ENCODE measurements at places on chromosomes 2 and 18.

DNA sequence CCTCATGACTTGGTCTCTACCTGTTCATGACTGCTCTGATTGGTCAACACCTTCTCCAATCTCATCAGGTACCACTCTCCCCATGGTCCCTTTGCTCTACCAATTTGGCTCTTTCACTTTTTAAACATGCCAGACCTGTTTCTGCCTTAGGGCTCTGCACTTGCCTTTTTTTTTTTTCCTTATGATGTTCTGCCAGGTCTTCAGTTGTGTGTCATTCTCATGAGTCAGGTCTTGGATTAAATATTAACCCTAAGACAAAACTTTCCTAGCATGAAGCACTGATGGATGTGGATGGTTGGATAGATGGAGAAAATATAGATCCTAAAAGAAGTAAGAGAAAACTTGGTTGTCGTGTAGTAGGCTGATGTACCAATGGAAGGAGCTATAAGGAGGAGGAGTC is 219.3 kb downstream of the TTC32 start:
- no peak for DNase-seq

GRCh38 chr2:12168791-12169388 is 422.5 kb downstream of the LPIN1 start:
- DNase-seq = peak; percentile 73

- no peak for DNase-seq
Observed at GRCh38 chr2:179412112-179412511, 147.5 kb upstream of the SESTD1 start.

DNA sequence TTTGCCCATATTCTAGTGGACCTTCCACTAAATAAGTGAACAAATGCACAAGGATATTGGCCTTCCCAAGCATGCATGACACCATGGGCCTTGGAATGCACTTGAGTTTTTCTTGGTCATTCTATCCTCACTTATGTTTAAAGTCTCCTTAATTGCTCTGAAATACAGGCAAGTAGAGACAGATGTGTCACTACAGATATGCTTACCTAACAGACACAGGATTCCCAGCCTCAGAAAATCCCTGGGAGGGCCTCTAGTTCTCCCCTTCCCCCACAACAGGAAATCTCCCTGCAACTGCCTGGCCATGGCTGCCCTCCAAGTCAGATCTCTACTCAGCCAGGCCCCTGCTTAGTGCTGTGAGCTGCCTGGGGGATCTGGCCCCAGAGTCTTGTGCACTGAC is 445.2 kb downstream of the IRS1 start:
- no peak for DNase-seq

DNA sequence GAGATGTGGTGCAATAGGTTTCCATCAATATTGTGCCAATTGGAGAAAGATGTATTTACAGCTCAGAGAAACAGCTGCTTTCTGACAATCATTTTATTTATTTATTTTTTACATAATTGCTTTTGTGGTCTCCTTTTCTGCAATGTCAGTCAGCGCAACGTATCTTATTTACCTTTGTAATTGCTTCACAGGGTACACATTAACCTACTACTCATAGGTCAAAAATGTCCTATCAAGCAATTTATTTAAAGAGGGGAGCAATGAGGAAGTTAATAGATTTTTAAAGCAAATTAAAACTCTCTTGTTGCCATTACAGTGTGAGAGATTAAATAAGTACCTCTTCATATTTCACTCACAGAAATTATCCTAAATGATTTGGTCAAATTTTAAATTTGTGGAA is 291.0 kb downstream of the CALCRL start:
- no peak for DNase-seq

- DNase-seq = no peak
Observed at GRCh38 chr2:166494140-166494624, at the start of gene SCN7A. Gene SCN7A, minus strand, starts transcription at chr2:166494249. Its CDS starts 16,553 bp downstream, at chr2:166477696.

DNA sequence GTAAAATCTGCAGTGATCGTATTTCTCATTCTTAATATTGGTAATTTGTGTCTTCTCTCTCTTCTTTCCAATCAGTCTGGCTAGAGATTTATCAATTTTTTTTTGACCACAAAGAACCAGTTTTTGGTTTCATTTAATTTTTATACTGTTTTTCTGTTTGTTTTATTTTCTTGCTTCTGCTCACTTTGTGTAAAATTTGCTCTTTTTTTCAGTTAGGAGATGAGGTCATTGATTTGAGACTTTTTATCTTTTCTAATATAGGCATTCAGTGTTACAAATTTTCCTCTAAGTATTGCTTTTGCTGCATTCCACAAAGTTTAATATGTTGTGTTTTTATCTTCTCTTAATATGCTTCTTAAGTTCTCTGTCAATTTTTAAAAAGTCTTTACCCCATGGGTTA is 160.5 kb downstream of the TPGS2 start:
- no peak for DNase-seq

DNA sequence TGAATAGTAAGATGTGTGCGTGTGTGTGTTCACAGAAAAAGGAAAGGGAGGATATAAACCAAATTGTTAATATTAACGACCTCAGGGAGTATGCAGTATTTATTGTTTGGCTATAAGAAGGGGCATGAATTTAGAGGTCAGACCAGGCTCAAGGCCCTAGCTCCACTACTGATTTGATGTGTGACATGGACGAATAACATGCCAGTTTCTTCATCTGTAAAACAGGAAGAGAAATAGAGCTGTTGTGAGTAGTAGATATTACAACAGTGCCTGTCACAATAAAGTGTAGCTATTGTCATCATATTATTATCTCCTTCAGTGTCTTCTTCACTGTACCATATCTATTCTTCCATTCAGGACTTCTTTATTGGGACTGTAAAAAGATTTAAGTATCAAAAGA is 4.1 kb upstream of the MAT2A start:
- DNase-seq = no peak

DNA sequence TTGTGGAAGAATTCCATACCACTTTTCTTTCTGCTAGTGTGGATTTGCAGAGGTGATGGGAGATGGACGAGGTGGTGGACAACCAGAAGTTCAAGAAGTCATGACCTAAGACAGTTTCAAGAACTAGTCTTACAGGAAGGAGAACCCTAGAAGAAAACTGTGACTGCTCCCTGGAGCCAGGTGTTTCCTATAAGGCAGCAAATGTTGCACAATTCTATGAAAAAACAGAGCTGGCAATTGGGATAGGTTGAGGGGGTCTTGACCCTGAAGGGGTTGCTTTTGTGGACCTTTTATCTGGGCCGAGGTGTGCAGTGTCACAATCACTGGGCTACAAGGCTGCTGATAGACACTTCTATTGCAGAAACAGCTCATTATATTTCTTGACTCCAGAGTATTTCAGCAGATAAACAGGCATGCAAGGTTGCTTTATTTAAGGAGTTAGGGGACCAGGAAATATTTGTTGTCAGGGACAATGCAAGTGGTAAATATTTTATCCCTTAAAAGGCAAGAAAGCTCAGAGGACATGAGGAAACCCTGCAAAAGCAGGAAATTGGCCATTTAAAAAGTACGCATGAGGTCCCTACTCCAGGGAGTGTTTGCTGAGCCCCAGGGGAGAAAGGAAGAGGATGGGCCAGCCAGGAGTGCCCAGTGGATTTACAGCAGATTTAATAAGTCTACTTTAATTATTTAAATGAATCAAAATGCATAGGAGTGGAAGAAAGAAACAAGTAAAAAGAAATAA is 22.9 kb downstream of the APCDD1 start:
- no peak for DNase-seq

- DNase-seq = no peak
Observed at GRCh38 chr2:226673314-226673723, 126.3 kb downstream of the IRS1 start.

DNA sequence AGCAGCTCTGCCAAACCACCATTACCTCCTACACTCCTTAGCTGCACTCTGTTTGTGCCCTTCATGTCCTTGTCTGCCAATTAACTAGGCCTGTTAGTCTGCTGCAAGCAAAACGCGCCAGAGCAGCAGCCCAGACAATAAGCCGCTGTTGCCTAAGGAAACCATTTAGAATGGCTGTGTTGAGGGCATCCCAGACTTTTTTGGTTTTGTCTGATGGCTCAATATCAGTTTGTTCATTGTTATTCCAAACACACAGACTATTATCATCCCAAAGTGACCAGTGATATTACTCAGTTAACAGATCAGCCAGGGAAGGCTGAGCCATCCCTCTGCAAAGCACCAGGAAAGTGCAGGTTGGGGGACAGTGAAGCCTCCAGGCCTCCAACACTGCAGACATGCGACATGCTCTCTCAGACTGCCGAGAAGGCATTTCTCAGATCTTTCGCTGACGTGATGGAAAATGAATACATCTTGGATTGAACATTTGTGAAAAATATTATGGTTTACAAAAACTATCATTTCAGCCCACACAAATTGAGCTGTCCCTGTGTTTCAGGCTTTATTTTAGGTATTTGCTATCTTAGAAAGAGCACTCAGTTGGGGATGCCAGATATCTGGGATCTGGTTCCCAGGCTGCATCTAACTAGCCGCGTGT is 182.0 kb upstream of the HNRNPA3 start:
- DNase-seq = no peak

GRCh38 chr18:11850821-11851145 is 430 bp upstream of the CHMP1B start:
- DNase-seq = peak; percentile 75

GRCh38 chr18:34913837-34914661 is 127.2 kb upstream of the MAPRE2 start:
- peak; percentile 72 for DNase-seq

- no peak for DNase-seq
Observed at GRCh38 chr2:231286964-231287363, 88.5 kb downstream of the ARMC9 start.

- no peak for DNase-seq
Observed at GRCh38 chr2:71353248-71353647, 21.7 kb downstream of the ZNF638 start.

DNA sequence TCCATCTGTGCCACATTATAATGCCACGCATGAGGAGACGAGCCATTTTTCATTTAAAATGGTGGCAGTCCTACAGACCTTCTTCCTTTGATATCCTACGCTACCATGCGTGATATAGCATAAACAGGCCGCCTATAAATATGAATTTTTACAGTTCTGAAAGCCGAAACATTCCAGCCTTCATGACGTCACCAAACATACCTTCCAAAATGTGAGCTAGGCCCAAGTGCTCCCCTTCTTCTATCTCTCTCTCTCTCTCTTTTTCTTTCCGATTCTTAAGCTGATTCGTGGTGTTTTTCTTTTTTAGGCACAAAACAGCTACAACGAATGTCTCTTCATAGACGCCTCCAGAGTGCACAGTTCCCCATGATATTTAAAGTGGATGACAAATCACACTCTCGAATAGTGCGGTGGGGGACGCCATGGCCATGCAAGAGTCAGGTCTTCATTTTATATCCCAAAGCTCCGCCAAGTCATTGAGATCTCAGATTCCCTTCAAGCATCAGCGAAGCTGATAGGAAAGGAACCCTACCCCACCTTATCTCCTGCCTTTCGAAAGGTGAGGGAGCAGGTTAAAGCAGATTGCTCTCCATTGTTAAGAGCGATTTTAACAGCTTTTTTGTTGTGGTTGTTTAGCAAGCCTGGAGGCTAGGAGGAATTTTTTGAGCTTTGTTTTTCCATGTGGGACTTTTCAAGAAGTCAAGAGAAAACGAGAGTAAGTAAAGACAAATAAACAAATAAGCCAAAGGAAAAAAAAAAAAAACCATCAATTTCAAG is 436.3 kb downstream of the CMPK2 start:
- no peak for DNase-seq

DNA sequence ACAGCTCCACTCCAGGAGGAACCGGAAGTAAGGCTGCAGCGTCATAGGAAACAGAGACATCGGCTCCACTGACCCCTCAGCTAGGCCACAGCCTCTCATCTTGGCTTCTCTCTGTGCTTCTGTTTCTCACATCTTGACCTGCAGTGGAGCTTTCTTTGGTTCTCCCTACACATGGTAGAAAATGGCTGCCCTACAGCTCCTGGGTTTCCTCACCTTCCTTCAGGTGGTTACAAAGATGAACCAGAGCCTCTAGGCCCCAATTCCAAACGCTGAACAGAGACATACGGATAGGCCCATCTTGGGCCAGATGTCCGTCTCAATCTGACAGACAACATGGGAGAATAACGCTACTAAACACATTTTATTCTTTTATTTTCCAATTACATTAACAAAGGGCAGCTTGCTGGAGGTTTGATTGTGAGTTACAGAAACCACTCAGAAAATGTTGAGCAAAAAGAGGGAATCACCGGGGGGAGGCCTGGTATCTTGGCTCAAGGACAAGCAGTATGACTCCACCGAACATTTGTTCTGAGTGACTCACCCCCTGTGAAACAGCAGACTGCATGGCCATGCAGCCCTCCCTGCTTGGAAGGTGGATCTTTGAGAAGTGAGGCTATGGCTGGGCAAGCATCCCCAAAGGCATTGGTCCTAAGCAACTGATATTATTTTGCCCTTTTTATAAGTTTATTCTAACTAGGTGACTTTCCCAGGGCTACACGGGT is 303.5 kb downstream of the CDCA7 start:
- DNase-seq = peak; percentile 35

- DNase-seq = no peak
Observed at GRCh38 chr2:20182241-20182931, 42.5 kb downstream of the SDC1 start.

DNA sequence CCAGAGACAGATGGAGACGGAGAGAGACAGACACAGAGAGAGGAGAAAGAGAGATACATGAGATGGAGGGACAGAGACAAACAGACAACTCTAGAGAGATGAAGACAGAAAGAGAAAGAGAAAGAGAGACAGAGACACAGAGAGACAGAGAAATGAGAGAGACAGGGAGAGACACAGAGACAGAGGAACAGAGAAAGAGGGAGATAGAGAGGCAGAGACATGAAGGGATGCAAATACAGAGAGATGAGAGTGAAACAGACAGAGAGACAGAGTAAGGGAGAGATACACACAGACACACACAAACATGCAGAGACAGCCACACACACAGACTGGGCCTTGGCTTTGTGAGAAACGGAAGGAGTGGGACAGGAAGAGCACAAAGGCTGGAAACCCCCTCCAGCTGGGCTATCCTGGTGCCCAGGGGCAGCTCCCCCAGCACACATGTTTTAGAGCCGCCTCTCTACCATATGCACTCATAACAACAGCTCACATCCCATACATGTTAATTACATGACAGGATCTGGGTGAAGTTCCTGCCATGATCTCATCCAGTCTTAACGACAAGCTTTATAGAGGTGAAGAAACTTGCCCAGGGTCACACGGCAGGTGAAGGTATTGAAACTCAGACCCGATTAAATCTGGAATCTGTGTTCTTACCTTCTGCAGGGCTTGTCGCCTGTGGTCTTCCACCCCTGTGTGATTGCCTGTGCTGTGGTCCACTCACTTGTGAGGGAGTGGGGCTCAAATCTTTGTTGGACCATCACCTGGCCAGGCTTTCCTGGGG is 32.4 kb downstream of the IL18R1 start:
- DNase-seq = no peak

GRCh38 chr2:183284606-183285005 is 160.4 kb downstream of the NUP35 start:
- no peak for DNase-seq

DNA sequence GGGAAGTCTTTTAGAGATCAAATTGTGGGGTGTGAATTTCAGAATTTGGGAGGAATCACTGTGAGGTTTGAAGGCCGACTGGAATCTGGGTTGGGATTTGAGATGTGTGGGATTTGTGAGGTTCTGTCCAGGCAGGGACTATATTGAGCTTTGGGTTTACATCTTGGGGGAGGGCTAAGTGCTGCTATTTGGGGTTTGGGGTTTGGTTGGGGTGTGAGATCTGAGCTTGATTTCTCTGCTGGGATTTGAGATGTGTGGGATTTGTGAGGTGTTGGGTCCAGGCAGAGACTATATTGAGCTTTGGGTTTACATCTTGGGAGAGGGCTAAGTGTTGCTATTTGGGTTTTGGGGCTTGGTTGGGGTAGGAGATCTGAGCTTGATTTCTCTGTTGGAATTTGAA is 864 bp downstream of the GMPPA start:
- no peak for DNase-seq

- DNase-seq = peak; percentile 21
Observed at GRCh38 chr18:24342347-24342746, 55.3 kb downstream of the OSBPL1A start.

- no peak for DNase-seq
Observed at GRCh38 chr2:234044157-234044556, 6.3 kb upstream of the SPP2 start.

All from dermis microvascular lymphatic vessel endothelial cell (primary cell).